ENCODE measurements at places on chromosomes 16 and 17.

DNA sequence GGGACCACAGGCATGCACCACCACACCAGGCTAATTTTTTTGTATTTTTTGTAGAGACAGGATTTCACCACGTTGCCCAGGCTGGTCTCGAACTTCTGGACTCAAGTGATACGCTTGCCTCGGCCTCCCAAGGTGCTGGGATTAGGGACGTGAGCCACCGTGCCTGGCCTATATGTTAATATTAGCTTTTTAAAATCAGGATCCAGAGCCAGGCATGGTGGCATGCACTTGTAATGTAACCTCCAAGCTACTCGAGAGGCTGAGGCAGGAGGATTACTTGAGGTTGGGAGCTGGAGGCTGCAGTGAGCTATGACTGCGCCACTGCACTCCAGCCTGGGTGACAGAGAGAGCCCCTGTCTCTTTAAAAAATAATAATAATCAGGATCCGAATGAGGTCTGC lies 8.5 kb upstream of the ADCY7 start:
- DNase-seq = no peak

DNA sequence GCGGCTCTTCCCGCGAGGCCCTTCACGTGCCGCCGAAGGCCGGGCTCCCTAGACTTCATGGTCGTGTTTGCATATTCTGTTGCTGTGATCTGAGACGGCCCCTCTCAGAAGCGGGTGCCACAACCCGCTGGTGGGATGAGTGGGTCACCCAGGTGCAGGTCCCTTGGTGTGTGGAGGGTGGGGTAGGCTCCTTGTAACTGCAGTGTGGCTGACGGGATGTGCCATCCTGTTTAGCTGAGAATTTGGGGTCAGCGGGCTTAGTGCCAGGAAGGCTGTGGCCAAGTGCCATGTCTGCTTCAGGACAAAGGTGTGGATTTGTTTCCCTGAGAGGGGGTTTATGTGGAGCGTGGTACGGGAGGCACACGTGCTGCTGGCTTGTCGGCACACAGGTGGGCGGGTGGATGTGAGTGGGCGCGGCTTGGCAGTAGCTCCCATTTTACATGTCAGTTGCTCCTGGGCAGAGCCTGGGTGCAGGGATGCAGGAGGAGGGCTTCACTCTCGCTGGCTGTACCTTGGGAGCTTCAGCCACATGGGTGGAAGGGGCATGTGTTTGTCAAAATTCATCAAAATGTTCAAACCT lies 9.2 kb upstream of the WFIKKN1 start:
- DNase-seq = no peak

GRCh38 chr16:609316-609715 lies 19.4 kb downstream of the RAB40C start:
- DNase-seq = no peak

- DNase-seq = no peak
Observed at GRCh38 chr16:58481931-58482330, 18.0 kb upstream of the NDRG4 start.

DNA sequence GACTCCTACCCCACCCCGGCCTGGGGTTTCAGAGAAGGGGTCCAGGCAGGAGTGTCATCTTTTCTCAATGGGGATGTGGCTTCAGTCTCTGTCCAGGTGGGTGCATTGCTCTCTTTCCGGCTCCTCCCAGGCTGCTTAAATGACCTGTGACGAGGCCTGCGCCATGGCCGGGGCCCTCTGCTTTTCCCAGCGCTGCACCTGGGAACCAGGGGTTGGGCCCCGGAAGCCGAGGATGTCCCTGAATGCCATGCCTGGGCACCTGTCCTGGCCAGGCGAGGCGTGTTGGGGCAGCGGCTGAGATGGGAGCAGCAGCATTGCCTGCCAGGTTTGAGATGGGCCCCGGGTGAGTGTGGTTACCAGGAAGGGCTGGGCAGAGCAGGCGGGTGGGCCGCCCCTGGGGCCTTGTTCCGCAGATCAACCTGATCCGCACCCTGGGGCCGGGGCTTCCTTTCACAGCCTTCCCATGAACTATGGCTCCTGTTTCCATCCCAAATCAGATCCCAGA lies 147.4 kb downstream of the SEC14L1 start:
- DNase-seq = no peak

- no peak for DNase-seq
Observed at GRCh38 chr16:62363501-62363900, 327.3 kb upstream of the CDH8 start.

DNA sequence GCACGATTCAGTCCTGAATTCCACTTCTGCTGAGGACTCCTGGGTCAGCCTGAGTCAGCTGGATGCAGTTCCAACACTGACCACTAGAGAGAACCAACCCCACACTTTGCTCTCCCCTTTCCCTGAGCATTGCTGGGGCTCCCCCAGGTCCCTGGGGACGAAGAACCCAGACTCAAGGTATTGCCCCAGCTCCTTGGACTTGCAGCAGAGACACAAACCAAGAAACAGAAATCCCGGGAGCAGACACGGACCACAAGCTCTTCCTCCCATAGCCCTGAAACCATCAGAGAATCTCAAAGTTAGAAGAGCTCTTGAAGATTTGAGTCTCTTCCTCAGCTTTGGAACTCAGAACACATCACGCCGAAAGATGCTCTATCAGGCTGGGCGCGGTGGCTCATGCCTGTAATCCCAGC lies 678 bp upstream of the GH1 start:
- DNase-seq = peak; percentile 47

GRCh38 chr17:13587487-13588338 lies 14.0 kb downstream of the HS3ST3A1 start:
- DNase-seq = no peak

DNA sequence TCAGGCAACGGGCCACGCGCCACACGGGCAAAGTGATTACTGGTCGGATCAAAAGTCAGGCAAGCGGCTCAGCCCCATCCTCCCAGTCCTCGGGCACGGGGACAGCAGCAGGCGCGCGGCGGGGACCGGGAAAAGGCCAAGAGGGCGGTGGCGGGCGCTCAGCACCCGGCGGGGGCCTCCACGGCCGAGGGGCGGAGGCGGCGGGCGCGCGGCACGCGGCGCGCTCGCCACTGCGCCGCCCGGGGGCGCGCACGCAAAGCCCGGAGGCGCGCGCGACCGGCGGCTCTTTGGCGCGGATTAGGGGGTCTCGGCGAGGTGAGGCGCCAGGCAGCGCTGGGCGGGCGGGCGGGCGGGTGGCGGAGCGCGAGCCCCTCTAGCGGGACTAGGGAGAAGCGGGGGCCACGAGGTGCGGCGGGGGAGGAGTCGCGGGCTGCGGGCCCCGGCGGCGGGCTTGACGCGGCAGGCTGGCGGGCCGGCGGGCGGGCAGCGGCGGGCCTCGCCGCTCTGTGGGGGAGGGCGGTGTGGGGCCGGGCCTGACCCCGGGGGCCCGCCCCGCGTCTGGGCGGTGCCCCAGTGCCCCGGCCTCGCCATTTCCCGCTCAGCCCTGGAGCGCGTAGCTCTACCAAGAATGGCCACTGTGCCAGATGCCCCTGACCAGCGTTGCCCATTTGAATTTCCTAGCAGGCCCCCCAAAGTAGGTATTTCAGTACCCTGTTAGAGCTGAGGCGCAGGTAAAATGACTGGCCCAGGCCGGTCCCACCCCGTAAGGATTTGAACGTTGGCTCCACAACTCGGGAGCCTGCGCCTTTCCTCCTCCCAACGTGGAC lies at the start of the genes ACACA and TADA2A:
Gene ACACA (minus strand): TSS at position 202 of the 827 bp plus-strand sequence. CDS start 537 bp downstream, outside the sequence.
Gene TADA2A (plus strand): TSS at position 252 of the 827 bp plus-strand sequence. CDS start 4,480 bp downstream, outside the sequence.
- peak; percentile 62 for DNase-seq

DNA sequence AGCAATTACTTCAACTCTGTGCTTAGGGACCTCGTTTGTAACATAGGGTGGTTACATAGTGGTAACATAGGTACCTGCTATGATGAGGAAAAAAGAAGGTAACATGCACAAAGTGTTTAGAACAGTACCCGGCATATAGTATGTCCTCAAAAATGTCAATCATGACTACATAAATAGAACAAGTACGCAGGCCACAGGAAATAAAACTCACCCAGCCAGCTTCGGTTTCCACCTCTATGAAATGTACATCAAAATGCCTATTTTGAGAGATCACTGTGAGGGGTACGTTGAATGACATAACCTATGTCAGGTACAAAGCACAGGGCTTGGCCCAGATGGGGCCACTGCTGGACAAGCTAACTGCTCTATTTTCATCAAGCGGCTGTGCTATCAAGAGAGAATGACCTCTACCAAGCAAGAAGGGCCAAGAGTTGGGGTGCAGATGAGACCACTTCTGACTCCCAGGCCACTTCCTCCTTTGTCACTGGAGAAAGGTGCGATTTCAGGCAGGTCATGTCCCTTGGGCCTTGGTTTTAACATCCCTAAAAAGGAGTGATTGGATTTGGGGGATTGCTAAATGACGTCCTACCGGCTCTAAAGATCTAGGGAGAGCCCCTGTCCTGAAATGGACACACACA lies 45.4 kb downstream of the WSB1 start:
- DNase-seq = no peak

DNA sequence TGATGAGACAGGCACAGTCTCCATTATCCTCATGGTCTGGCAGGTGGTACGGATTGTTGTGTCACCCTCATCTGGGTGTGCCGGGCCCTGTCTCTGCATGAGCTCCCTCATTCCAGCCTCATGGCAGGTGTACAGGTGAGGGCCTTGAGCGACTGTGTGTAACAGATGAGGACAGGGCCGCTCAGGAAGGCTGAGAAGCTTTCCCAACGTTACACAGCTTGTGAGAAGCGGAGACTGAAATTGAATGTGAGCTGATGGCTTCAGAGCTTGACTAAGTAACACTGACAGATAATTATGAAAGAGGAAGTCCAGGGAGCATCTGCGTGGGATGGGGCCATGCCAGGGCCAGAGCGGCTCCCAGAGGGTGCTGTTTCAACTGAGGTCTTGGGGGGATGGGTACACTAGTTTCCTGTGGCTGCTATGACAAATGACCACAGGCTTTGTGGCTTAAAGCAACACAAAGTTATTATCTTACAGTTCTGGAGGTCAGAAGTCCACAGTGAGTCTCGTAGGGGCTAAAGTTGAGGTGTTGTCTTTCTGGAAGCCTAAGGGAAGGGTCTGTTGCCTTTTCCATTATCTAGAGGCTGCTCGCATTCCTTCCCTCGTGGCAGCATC lies 36.7 kb downstream of the CMIP start:
- peak; percentile 64 for DNase-seq

GRCh38 chr17:76532072-76532651 lies 5.3 kb downstream of the CYGB start:
- no peak for DNase-seq

DNA sequence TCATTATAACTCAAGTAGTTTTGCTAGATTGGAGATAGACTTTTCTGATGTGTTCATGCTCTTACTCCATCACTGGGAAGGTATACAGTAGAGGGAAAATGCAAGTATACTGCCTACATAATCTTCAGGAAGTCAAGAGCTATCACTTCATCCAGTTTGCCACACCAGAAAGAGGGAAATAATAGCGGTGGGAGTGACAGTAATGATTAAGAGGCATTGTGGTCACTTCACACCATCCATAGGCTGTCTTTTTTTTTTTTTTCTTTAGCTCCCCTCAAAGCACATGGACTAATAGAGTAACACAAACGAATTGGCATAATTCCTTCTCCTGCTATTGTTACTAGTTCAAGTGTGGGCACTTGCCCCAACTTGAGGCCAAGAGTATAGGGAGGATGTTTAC lies 28.4 kb upstream of the HLF start:
- no peak for DNase-seq

DNA sequence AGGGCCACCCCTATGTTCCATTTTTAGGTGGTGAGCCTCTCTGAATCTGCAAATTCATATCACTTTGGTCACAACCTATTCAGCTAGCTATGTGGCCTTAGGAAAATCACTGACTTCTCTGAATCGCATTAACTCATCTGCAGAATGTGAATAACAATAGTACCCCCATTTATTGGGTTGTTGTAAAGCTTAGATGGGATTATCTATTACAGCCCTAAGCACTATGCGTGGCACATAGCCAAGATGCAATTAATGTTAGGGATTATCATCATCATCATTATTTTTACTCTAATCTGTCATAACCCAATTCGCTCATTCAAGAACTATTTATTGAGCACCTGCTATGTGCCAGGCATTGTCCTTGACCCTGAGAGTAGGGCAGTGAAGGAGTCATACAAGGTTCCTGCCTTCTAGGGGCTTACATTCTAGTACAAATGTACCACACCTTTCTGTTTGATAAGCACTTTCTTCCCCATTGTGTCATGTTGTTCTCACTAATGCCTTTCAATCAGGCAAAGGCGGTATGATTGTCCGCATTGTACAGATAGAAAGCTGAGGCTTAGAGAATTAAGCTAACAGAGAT lies 38.5 kb downstream of the CHD9 start:
- no peak for DNase-seq

DNA sequence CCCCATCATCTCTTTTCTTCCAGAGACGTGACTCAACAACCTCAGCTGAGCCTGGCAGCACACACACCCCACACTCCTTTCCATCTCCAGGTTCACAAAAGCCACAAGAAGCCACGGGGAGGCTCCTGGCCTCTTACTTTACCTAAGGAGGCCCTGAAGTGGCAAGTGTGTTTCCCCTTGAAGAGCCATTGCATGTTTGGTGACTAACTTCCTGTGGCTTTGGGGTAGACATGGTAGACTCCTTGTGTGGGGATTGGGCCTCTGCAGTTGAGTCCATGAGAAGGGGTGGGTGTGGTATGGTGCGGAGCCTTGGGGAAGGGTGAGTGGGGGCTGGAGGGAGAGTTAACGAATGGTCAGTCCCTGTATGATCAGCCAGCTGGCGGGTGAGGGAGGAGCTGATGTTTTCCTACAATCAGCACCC lies 24.2 kb downstream of the SAP30BP start:
- DNase-seq = no peak

DNA sequence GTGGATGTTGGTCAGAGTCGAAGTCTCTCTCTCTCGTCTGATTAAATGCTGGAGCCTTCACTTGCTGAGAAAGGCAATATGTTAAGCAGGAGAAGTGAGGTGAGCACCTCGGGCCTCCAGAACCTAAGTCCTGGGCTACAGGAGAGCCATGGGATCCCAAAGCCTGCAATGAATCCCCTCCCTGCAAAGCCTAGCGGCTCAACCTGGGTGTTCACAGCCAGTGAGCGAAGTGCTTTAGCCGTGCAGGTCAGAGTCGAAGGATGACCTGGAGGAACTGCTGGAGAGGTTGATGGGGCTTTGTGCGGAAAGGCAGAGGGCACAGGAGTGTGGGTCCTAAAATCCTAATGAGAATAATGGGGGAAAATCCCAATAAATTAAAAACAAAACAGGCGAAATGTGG lies 267.8 kb downstream of the ENGASE start:
- DNase-seq = no peak

- peak; percentile 90 for DNase-seq
Observed at GRCh38 chr17:68603027-68603426, 1.9 kb upstream of the FAM20A start.

GRCh38 chr17:33324736-33325135 lies 31.6 kb upstream of the ASIC2 start:
- DNase-seq = no peak

GRCh38 chr17:14359163-14360020 lies 58.5 kb downstream of the HS3ST3B1 start:
- DNase-seq = no peak

- DNase-seq = no peak
Observed at GRCh38 chr16:85988723-85989313, 89.9 kb downstream of the IRF8 start.

DNA sequence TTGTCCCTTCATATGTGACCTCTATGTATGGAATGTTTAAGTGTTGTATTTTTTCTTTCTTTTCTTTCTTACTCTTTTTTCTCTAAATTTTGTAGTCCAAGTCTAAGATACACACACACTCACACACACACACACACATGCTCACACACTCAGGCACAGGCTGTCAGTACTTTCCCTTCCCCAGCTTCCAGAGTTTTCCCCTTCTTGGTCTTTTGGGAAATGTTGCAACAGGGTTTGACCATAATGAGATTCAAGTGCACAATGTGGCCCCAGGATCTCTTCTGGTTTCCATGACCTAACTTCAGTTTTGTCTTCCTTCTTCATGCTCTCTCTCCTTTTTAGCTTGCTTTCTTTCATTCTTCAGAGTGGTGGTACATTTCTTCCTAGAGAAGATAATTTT lies 289.8 kb upstream of the FOXF1 start:
- DNase-seq = no peak

Data from lower leg skin (tissue), 4 donors.